ENCODE measurements at places on chromosomes 11 and 22.

GRCh38 chr11:12538889-12539421 lies 135.3 kb upstream of the TEAD1 start:
- DNase-seq: no peak

DNA sequence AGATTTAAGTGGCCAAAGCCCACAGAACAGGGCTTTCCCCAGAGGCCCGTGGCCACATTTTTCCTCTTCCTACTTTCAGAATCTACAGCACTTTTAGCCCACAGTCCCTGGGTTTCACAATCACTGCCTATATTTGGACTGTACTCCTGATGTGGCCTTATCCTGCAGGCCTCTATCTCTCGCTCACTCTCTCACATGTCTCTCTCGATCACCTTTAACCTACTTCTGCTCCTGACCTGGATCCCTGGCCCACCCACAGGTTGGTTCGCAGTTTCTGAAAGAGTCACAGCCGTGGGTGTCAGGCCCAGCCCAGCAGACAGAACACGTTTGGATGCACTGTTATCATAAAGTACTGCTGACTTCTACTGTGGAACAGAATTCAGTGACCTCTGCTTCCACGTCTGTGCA lies 55.5 kb downstream of the LARGE1 start:
- peak; percentile 63 for DNase-seq

- no peak for DNase-seq
Observed at GRCh38 chr22:47282851-47283250, 520.4 kb downstream of the TBC1D22A start.

DNA sequence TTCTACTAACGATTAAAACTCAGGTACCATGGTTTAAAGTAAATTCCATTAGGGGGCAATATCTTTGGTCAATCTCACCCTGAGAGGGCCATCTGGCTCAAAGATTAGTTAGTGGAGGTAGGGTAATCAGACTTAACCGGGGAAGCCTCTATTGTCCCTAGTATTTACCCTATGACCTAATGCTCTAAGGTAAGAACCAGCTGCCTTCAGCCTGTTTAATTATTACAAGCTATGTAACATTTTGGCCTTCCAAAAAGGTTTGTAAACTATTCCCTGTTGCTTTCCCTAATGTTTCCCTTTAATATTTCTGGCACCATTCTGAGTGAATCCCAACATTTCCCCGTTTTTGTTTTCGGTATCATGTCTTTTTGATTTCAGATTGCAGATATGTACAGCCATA lies 15.1 kb upstream of the GLYATL1 start:
- DNase-seq: no peak

DNA sequence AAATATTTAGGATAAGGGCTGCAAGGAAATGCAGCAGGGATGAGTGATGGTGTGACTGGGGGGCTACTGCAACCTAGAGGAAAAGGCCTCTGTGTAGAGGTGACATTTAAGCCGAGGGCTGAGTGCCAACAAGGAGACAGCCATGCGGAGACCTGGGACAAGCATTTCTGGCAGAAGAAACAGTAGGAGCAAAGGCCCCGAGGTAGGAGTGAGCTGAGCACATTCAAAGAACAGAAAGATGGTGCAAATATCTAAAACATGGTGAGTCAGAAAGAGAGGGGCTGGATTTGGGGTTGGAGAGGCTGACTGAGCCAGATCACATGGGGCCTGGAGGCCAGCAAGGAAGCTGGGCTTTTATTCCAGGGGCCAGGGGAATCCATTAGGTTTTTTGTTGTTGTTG lies 55.1 kb upstream of the INCENP start:
- DNase-seq: no peak
